ENCODE measurements at places on chromosomes 1 and 21. TPM values are rescaled to one million over a fixed set of nuclear protein-coding genes. Genes with fewer than 3 reads are reported as not detected.

Gene MRAP
- not detected for total RNA-seq

Gene FLVCR1
- total RNA-seq = 24.8 TPM

Gene LAD1
- 68.6 TPM for total RNA-seq

Gene SPRR1A
- total RNA-seq = not detected

Gene SMIM34
- not detected for total RNA-seq

Gene TDRD5
- total RNA-seq = 0.87 TPM

Gene PHC2
- total RNA-seq = 147 TPM

Gene FNDC5
- 0.70 TPM for total RNA-seq

Gene BTG3
- total RNA-seq = 26.9 TPM

Gene TRIM62
- total RNA-seq = 1.6 TPM

Gene TLR5
- 0.17 TPM for total RNA-seq

Gene SLC16A4
- total RNA-seq = 173 TPM

Gene GSTM3
- 85.6 TPM for total RNA-seq

Gene HSPB7
- 0.35 TPM for total RNA-seq

Gene CNR2
- not detected for total RNA-seq

Gene RCAN3
- 20.2 TPM for total RNA-seq

Gene STYXL2
- 0.05 TPM for total RNA-seq
